ENCODE measurements at places on chromosomes 7 and 10.

DNA sequence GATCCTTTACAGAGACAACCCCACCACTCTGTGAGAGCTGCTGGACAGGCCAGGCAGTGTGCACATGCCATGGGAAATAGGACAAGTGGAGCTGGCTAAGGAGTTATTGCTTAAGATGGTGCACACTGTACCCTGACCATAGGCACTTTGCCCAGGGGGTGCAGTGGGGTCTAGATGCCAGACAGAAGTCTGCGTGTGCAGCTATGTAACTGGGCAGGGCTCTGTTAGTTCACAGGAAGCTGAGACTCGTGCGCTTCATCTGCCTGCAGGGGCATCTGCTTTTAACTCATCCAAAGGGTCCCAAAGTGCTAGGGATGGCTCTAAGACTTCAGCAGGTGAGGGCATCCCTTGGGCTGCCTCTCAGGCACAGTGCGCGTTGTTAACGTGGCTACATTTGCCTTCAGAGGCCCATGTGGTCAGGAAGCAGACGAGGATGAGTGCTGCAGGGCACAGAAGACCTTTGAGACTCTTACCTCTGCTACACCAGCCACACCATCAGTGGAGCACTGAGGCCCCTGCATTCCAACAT is 77.7 kb upstream of the GPR26 start:
- DNase-seq, result no peak

- DNase-seq, result peak; percentile 16
Measured at GRCh38 chr10:96720422-96721206, at the start of gene PIK3AP1. Gene PIK3AP1, minus strand, starts transcription at chr10:96720514. Its CDS starts 120 bp downstream, at chr10:96720394.

DNA sequence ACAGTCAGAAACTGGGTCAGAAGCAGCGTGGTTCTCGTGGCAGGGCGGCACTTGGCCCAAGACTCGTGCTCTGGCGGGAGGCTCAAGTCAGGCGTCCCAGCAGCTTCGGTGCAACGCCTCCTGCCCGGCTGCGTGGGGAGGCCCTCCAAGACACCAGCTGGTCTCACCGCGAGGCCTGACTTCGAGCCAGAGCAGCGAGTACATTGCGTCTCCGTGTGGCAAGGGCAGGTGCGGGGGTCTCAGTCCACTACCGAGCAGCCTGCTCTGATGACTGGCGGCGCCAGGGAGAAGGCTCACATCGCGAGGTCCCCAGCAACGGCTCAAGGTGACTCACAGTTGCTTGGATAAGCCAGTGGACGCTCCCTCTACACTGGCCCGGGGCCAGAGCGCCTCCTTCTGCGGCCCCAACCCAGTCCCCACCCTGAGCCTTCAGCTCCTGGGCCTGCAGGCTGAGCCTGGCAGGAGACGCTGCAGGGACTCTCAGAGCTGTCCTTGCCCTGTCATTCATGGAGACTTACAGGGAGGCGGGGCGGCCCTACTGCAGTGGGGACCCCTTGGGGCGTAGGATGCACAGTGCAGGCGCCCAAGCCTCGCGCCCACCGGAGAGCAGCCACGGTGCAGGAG is 41.9 kb upstream of the PRKAR1B start:
- DNase-seq, result no peak

GRCh38 chr7:143406002-143406357 is 2.7 kb downstream of the EPHA1 start:
- no peak for DNase-seq

DNA sequence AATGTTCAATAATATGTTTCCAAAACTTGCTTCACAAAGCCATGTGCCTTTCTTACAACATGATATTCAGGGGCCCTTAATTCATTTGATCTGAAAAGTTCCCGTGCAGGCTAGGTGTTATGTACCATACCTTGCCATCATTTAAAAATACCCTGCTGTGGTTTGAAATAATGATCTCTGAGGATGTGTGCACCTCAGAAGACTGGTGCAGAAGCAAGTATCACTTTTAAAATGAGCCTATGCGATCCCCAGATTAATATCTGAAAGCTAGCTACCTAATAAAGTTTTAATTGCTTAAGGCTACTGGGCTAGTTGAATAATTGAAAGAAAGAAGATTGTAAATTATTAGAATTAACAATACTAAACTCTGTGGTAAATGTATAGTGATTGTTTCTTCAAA is 262.4 kb downstream of the CDK14 start:
- no peak for DNase-seq

- no peak for DNase-seq
Measured at GRCh38 chr10:12712293-12712983, 289.1 kb downstream of the CCDC3 start.

DNA sequence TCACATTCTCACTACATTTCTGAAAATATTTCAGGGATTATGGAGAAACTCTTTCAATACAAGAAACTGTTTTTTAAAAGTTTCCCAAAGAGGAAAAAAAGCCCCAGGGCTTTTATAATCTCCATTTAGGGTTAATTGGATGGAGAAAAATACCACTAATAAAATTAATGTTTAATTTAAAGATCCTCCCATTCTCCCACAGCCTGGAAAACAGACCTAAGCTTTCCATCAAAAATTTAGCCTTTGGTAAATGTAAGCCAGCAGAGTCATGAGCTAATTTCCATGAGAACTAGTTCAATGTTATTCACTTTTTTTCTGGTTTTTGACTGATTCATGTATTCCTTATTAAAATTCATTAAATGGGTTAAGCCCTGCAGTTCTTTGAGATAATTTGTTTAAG is 408.7 kb downstream of the PHTF2 start:
- DNase-seq, result no peak

DNA sequence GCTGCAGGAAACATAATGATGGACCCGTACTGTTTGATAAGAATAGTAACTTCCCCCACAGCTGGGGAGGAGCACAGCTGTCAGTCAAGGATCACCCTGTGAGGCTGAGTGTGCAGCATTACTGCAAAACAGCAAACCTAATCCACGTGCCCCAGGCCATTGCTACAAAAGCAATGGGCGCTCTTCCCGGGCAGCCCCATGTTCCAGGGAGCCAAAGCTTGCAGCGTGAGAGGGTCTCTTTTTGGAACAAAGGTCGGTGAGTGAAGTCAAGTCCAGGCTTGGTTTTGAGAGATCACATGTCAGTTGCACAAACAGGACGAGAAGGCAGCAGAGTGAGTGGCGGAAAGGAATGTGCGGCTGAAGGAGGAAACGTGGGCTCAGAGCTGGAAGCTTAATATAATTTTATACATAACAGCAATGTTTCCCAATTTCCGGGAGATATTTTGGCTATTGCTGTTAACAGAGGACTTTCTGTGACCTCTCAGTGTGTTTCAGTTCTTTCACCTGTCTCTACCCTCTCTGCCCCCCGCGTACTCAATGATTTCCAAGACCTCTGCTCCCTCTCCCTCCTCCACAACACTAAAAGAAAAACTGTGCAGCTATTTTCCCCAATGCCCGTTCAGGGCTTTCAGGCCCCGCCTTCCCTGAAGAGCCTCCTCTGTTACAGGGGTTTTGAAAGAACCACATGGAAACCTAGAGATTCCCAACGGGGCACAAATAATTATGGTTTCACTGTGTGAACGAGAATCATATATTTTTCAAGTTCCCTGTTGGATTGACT is 128.9 kb downstream of the MTPAP start:
- DNase-seq, result no peak

- no peak for DNase-seq
Measured at GRCh38 chr10:111856631-111857030, 326.9 kb downstream of the GPAM start.

GRCh38 chr7:120617275-120617674 is 240.7 kb downstream of the TSPAN12 start:
- DNase-seq, result no peak

GRCh38 chr7:120582916-120583315 is 275.0 kb downstream of the TSPAN12 start:
- no peak for DNase-seq

GRCh38 chr10:30028006-30028737 is 31.2 kb downstream of the JCAD start:
- no peak for DNase-seq

- no peak for DNase-seq
Measured at GRCh38 chr10:92880917-92881316, 32.6 kb downstream of the EXOC6 start.
